ENCODE measurements at places on chromosomes 12 and 14.

DNA sequence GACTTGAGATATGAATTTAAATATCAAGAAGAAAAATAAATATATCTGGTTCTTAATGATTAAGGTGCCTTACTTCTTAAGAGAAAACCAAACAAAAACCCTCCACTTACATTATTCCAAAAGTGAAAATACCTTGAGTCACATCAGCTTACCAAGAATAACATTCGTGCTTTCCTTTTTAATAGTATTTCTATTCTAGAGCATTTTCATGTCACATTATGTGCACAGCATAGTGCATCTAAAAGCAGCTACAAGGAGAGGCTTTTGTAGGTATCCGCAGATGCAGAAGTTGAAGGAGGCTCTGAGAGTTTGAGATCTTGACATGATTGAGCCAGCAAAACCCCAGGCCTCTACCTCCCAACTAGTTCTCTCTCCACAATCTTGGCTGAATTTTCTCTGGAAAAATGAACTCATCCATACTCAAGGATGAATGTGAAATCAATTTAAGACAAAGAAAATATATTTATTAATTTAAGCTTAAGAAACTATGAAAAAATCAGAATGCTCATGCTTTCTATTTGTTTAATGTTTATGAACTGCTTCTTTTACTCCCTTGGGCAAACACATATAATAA lies 275.0 kb downstream of the AKAP6 start:
- no peak for ATAC-seq

DNA sequence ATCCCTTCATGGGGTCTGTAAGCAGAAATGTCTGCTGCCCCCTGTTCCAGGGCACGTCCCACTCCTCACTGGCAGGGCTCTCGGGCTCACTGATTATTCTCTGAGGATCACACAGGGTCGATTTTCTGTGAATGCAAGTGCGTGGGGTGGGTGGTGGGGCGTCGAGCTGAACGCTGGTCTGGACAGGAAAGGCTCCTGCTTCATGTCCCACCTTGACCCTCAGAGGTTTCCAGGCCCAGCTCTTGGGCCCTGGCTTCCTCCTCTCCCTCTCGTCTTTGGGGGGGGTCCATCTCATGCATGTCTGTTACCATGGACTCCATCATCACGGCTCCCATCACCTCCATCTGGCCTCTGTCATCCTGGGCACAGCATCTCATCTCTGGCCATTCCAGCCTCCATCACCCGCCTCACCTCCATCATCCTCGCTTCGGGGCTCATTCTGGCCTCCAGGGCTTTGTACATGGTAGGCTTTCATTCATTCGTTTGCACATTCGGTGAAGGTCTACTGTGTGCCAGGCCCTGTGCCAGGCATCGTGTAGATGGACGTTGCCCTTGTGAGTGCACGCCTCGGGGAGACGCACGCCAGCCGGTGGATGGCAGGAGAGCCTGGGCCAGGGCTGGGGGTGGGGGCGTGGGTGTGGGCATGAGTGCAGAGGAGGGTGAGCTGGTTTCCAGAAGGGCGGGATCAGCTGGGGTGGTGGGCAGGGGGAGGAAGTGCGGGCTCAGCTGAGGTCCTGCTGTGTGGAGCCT lies 34.7 kb downstream of the RTL1 start:
- ATAC-seq, result no peak

GRCh38 chr12:15563663-15564062 lies 225.5 kb downstream of the EPS8 start:
- no peak for ATAC-seq

- ATAC-seq, result no peak
Measured at GRCh38 chr14:90274808-90275457, 18.6 kb downstream of the PSMC1 start.

GRCh38 chr12:8899830-8900229 lies 14.5 kb upstream of the PHC1 start:
- ATAC-seq, result no peak

DNA sequence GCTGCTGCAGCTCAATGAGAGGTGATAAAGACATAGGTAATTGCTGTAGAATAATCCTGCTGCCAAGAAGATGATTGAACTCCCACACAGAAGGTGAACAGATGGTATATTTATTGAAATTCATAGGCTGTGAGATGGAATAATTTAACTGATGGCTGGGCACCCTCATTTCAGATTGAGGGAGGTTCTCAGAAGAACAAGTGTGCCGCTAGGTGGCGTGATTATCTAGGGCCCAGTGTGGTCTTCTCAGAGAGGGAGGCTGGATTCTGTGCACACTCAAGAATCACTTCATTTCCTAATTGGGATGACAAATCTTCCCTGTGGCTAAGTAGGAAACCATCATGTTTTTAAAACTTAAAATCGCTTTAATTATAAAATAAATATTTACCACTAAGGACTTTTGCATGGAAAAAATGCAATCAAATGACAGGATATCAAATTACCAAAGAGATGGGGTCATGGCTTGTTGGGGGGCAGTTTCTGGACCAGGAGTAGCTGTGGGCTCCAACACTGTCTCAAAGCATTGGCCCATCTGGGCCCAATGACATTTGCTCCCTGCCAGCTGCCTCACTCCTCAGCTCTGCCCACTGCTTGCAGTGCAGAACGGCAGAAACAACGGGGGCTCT lies 132.3 kb downstream of the SNAPC1 start:
- no peak for ATAC-seq

DNA sequence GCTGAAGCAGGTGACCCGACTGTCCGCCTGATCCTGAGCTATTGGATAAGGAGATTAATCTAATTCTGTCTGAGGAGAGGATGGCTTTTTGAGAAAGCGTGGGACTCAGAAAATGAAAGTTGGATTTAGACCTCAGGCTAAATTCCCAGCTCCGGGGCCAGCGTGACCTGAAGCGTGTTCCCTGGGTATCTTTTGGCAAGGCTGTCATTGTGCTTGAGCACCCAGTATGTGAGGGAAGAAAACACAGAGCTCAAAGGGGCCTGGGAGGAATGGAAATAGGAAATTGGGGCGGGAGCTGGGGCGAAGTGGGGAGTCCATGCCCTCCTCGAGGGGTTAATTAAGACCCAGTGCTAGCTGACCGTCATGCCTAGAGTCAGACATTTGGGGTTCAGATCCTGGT lies 17.5 kb upstream of the CCDC63 start:
- no peak for ATAC-seq

GRCh38 chr14:74580275-74580672 lies 31.8 kb downstream of the LTBP2 start:
- ATAC-seq, result no peak

DNA sequence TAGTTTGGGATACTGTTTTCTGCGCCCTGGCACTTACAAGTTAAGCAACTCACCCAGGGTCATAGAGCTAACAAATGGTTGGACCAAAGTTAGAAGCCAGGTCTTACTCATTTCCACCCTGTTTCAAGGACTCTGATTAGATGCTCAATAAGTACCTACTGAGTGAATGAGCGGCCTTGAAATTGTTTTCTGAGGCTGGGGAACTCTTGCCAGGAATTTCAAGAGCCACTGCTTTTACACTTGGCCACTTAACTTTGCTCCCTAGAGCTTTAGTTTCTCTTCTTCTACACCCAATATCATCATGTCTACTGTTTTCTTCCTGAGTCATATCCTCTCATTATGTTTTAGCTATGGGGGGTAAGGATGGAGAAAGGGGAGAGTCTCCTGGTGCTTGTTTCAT lies 431.6 kb downstream of the ZFP36L1 start:
- no peak for ATAC-seq

DNA sequence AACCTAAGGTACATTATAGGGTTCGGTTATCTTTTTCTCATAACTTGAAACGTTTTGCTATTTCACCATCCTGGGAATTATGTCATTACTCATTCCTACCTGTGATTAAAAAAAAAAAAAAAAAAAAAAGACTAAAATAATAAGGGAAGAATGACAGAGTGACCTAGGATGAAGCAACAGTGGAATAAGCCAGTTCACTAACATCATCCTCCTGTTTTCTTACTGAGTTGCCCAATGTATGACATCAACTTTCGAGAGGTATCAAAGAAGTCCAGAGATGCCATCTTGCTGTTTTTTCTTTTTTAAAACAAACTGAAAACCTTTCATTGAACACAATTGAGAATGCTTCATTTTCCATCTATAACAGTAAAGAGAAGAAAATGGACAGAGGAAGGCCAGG lies 42.8 kb downstream of the AMN start:
- no peak for ATAC-seq

DNA sequence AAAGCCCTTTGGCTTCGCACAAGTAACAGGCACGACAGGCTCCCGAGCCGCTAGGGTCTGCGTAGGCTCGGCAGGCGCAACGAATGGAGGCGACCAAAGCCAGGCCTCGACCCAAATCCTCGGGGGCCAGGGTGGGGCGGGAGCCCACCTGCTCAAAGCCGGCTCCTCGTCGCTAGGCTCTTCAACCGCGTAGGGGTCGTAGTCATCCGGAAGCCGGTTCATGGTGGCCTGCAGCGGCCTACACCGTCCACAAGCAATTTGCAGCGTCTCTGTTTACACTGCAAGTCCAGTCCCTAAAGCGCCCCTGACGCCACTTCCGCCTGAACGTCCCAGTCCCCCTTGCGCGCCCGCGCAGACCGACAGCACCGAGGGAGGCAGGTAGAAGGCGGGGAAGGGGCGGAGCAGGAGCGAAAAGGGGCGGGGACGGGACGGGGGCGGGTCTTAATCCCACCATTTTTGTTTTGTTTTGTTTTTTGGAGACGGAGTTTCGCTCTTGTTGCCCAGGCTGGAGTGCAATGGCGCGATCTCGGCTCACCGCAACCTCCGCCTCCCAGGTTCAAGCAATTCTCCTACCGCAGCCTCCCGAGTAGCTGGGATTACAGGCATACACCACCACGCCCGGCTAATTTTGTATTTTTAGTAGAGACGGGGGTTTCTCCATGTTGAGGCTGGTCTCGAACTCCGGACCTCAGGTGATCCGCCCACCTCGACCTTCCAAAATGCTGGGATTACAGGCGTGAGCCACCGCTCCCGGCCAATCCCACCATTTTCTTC lies at the start of gene EAPP:
TSS of gene EAPP (minus strand) at position 295 of the 774 bp plus-strand sequence. CDS start at position 222, 73 bp downstream.
- ATAC-seq, result peak; percentile 100

- ATAC-seq, result no peak
Measured at GRCh38 chr12:56324206-56324605, 8.4 kb upstream of the CNPY2 start.

GRCh38 chr14:24861083-24861630 lies 188.8 kb downstream of the STXBP6 start:
- no peak for ATAC-seq

DNA sequence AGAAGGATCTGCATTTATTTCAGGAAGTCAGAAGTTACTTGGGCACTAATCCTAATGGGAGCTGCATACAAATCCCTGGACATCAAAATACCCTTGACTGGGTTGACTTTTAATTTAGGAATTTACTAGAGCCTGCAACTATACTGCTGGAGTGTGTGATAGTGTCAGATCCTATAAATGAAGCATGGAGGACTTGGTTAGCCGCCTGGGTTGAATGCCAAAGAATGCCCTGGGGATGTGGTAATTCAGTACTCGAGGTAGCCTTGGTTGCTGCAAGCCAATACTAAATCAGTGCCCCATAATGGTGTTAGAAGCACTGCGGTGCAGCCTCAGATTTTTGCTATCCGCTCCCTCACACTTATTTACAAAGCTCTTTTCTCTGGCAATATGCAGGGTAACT lies 184.9 kb downstream of the CAPZA3 start:
- ATAC-seq, result no peak

DNA sequence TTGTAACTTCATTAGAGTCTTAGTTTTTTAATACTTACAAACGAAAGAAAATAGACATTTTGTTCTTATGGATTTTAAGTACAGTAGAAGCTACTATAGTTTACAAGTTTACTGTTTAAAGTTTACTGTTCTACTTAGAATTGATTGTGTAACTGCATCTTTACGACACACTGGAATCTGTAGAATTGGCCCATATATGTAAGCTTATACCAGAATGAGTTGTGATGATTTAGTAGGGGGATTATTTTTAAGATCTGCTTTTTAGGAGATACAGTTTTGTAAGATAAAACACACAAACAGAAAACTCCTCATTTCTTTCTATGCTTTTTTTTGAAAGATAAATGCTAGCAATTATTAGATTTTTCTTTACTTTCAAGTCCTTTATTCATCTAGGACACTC lies 30.2 kb upstream of the NAV3 start:
- ATAC-seq, result no peak

DNA sequence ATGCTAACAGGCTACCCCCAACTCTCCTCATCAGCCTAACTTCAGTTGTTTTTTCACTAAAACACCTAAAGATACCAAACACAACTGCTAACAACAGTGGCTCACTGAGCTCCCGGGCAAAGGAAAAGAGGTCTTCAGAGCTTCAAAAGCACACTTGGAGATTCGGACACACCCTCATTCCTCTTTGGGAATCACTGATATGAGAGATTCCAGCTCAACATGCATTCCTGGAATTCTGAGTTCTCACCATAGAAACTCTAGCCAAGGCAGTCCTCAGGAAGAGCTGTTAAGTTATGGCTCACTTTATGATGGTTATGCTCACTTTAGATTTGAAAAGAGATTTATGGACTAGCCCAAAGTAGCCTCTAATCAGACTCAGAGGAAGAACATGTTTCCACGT lies 40.1 kb downstream of the STXBP6 start:
- ATAC-seq, result no peak

- ATAC-seq, result peak; percentile 79
Measured at GRCh38 chr14:53608369-53608768, 348.3 kb downstream of the BMP4 start.

DNA sequence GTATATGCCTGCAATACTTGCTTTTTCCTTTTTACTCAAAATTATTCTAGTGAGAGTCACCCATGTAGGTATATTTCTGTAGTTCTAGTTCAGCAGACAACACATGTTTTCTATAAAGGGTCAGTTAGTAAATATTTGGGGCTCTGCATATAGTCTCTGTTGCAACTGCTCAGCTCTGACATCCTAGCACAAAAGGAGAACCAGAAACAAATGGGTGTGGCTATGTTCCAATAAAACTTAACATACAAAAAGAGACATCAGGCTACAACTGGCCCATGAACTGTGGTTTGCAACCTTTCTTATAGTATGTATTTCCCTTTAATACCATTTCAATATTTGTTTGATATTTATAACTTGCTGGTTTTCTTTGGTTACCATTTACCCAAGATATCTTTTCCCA lies 11.9 kb downstream of the NT5DC3 start:
- ATAC-seq, result no peak

DNA sequence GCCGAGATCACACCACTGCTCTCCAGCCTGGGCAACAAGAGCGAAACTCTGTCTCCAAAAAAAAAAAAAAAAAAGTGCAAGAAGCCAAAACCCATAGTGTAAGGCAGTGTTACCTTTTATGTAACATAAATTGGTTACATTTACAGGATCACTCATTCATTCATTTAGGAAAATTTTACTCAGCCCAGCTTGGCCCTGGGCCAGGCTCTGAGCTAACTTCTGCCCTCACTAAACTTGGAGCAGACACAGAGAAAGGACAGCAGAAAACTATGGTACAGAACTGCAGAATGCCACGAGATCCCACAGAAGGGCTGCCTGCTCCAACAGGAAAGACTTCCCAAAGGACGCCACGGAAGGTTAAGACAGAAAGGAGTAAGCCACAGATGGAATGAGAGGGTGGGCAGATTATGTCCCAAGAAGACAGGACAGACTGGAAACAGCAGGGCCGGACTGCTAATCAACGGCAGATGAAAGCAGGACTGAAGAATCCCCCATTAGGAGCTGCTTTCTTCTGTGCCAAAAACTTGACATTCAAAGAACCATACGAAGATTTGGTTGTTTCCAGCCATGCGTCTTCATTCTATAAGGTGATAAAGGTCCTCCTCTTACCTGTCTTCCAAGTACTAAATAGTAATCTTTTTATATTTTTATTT lies 18.9 kb downstream of the PPP1R13B start:
- no peak for ATAC-seq

- peak; percentile 94 for ATAC-seq
Measured at GRCh38 chr12:124774462-124775167, 89.0 kb downstream of the SCARB1 start.

All from stimulated activated memory B cell treated with anti-CD40 and anti-IgM and Interleukin-4, amounts not matched to agents 10 μg/mL and 1 μg/mL and 100 μg/mL, for 72 hours (primary cell).